ENCODE measurements at places on chromosomes 11 and 22.

DNA sequence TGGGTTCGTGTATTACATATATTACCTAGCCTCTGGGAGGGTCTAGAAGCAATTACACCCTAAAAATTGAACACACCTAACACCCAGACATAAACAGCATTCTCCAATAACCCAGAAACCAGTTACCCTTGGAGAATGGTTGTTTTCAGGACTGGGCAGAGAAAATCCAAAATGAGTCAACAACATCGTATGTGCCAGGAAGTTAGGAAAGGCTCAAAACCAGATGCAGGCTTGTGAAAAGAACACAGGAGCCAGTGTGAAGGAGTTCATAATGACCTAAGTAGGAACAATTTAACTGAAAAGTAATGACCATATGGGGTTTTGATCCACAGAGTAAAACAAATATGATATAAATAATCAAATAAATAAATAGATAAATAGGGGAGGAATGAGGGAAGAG is 5.1 kb upstream of the CLPB start:
- DNase-seq, result no peak

DNA sequence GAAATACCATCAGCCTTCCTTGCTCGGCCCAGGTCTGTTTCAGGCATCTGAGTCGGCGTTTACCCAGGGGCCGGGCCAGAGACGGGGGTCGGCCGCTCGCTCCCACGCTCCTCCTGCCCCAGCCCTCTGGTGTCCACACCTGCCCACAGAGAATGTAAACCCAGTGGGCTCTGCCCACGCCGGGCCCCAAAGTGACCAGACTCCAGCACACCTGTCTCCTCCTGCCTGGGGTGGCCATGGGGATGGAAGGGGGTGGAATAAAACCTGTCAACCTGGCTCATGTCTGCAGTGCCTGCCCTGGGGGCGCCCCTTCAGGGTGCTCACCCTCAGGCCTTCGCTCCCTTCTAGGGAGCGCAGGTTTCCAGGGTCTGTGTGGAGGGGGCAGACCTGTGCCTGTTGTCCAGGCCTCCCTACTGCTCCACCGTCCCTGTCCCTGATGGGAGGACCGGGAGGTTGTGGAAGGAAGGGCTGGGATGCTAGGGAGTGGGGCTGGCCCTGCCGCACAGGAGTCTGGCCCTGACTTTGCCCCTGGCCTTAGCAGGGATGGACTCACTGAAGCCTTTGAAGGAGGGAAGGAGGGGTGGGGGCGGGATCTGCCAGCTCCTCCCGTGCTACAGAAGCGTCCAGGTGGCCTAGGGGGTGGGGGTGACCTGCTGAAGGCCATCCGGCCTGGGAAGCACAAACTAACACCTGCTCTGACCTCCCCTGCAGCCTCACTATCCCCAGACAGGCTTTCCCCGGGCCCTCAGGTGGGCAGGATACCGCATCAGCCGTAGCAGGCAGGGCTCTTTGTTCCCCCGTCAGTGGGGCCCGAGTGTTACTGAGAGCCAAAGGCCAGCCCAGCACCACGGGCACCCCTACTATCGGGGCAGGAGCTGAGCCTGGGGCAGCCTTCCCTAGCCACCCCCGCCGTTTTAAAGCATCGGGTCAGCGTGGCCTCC is 14.7 kb upstream of the ARHGAP8 start:
- DNase-seq, result no peak

DNA sequence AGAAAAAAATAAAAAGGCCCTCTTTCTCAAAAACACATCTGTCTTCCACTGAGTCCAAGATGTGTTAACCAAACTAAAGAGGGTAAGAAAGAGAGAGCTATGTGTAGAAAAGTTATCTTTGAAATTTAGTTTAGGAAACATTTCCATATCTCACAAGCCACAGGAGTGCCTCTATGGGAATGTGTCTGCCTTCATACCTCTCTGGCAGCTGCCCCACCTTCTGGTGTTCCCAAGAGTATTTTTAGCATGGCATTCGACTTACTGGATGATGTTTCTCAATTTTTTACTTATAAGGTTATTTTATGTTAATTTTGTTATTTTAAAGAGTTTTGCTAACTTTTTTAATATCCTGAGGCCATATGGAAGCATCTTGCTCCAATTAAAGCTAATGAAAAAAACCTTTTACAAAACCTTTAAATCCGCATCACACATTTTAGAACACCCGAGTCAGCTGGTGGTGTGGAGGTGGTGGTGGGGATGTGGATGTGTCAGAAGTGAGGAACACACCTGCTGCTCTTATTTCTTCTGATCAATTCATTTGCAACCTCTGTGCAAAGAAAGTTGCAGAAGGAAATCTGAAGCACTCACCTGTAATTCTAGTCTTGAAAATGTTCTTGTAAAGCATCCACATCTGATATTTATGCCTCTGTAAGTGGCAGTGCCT is 112.2 kb downstream of the NCAM1 start:
- no peak for DNase-seq

DNA sequence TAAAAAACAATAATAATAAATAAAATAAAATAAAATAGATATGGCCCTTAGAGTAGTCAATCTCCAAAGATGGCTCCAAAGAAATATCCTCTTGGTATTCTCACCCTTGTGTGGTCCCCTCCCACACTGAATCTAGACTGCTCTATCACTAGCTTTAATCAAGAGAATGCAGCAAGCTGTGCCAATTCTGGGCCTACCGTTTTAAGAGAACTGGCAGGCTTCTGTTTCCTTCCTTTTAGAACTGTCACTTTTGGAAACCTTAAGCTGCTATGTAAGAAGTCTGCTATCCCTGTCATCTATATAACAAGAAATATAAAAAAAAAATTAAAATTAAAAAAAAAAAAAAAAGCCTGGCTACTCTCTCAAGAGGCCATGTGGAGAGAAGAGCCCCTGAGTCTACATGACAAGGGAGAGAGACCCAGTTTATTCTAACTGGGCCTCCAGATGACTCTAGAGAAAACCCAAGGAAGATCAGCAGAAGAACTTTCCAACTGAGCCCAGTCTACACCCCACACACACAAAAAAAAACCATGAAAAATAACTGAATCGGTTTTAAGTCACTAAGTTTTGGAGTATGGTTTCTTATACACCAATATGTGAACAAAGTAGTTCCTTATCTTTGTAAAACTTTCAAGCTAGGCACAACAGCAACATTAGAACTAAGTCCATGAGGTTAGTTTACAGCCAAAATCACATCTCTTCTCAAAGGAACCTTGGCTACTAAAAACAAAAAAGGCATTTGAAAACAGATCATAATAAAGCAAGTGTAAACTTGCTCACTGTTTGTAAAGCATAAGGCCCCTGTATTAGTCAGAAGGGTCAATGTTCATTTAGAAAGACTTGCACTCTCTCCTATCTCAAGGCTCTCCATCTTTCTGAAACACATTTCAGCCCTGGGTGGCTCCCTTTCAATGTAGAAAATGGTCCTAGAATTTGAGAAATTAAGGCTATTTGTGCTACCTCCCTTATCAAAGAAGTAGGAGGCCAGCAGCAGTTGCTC is 67.3 kb downstream of the AMBRA1 start:
- DNase-seq, result no peak

DNA sequence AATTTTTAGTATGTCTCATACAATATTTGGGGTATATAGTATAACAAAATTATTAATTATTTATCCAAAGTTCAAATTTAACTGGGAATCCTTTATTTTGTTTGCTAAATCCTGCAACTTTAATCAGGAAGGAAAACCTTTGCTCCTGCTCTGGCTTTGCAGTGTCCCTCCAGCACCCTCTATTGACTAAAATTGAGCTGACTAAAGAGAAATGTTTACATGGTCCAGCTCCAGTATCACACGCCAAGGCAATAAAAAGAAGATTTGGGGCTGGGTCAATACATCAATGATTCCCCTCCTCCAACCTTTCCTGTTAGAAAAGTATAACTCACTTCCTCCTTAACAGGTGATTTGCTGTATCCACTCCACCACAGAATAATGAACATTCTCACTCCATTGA is 153.0 kb upstream of the LRRC4C start:
- no peak for DNase-seq

GRCh38 chr22:43110927-43111623 is 525 bp downstream of the BIK start:
- DNase-seq, result no peak

DNA sequence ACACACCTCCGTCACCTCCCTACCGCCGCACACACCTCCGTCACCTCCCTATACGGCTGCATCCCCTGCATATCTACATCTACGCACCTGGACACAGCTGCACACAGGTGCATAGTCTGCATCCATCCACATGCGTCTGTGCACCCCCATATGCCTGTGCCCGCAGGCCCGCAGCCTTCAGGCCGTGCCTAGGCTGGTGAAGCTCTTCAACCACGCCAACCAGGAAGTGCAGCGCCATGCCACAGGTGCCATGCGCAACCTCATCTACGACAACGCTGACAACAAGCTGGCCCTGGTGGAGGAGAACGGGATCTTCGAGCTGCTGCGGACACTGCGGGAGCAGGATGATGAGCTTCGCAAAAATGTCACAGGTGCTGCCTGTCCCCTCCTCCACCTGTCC is 4.8 kb downstream of the PKP3 start:
- DNase-seq, result no peak

DNA sequence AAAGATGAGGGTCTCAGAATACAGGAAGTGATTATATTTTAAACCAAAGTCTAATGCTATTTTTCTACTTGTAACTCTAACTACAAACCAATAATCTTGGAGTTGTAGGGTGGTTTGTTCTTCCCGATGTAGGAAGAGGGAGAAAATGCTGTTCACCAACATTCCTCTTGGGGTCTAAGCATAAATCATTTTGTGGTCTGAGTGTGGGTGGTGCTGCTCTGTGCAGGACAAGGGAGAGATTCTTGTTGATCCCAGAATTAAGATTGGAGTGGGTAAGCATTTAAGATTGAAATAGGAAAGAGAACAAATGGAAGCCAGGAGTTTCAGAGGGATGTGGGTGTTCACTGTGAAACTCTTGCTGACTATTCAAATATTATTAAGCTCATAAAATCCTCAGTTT is 38.6 kb upstream of the MMP13 start:
- no peak for DNase-seq

Measured in glutamatergic neuron (in vitro differentiated cells).